Aorta (tissue), 5 donors: ENCODE measurements at places on chromosomes 11 and 22. TPM values are rescaled to one million over a fixed set of nuclear protein-coding genes. Genes with fewer than 3 reads are reported as not detected.

- H3K4me3 ChIP-seq, result no peak overlapping the region
- no peak for DNase-seq
- H3K27ac ChIP-seq, result peak overlapping the region; percentile 78
- H3K4me1 ChIP-seq, result no peaks in the 10 kb centered on the region
- no peaks in the 10 kb centered on the region for H3K36me3 ChIP-seq
Measured at GRCh38 chr11:11416917-11417316, 63.9 kb upstream of the CSNK2A3 start.

DNA sequence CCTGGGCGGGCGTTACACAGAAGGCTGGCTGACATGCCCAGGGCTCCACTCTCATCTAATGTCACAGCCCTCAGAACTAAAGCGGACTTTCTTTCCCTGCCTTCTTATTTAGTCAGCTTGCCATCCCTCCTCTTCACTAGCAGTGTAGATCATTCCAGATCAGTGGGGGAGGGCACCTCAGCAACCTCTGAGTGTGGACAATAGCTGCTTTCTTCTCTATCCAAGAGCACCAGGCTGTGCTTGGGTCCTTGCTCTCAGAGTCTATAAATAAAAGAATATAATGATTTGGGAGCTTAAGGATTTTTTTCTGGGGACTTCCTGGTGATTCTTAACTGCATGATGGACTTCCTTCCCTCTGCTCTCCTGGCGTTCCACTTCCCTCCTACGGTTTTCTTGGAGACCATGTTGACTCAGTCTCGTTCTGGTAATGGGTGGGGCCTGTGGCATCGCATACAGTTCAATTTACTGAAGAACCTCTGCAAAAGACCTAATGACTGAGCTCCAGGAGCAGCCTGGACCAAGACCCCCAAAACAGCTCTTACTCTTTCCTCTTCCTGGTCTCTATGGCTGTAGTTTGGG is 2.9 kb upstream of the HMBS start:
- no peaks in the 10 kb centered on the region for H3K27me3 ChIP-seq
- peaks cover 4% of the 10 kb centered on the region for H3K36me3 ChIP-seq
- H3K27ac ChIP-seq, result no peak overlapping the region
- no peak for DNase-seq
- H3K4me3 ChIP-seq, result no peak overlapping the region

The CCDC188 gene
- 4.0 TPM for total RNA-seq

The SPI1 gene
- total RNA-seq, result 56.0 TPM

GRCh38 chr11:75996523-75997442 is 181.8 kb downstream of the UVRAG start:
- H3K4me1 ChIP-seq, result no peaks in the 10 kb centered on the region
- H3K36me3 ChIP-seq, result no peaks in the 10 kb centered on the region
- H3K27ac ChIP-seq, result no peak overlapping the region
- no peak overlapping the region for H3K4me3 ChIP-seq

The OR8A1 gene
- total RNA-seq, result not detected

The KRTAP5-11 gene
- not detected for total RNA-seq

The GSTT2B gene
- 23.9 TPM for total RNA-seq

- no peak for DNase-seq
- H3K27ac ChIP-seq, result no peak overlapping the region
- H3K36me3 ChIP-seq, result no peaks in the 10 kb centered on the region
- H3K4me1 ChIP-seq, result no peaks in the 10 kb centered on the region
- no peaks in the 10 kb centered on the region for H3K27me3 ChIP-seq
- H3K4me3 ChIP-seq, result no peak overlapping the region
Measured at GRCh38 chr22:28405588-28405987, 274.1 kb downstream of the TTC28 start.

DNA sequence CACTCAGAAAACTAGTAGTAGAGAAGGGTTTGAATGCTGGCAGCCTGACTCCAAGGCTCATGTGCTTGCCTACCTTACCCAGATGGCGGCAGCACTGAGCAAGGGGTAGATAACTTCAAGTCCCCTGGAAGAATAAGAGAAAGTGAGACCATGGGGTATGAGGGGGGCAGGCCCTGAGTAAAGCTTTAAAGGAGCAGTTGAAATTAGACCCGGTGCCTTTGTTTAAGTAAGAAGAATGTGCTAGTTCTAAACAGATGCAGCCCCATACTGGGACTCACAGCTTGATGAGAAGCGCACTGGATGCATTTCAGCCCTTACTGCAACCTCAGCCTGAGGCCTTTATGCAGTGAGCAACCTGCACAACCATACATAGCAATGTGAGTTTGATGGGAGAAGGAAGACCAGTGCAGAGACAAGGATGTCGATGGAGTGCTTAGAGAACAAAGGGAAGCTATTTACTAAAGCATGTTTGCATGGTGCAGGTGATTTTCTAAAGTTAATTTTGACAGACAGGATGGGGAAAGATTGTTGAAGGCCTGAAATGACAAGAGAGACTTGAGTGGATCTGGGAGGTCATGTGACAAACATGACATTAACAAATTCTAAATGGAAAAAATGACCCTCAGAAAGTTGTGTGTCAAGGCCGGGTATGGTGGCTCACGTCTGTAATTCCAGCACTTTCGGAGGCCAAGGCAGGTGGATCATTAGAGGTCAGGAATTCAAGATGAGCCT is 27.1 kb upstream of the TMA7B start:
- DNase-seq, result no peak
- H3K27me3 ChIP-seq, result peaks cover 2% of the 10 kb centered on the region
- H3K4me1 ChIP-seq, result no peaks in the 10 kb centered on the region
- H3K27ac ChIP-seq, result no peak overlapping the region
- no peaks in the 10 kb centered on the region for H3K36me3 ChIP-seq

GRCh38 chr11:8561461-8561860 is 32.6 kb downstream of the STK33 start:
- no peak overlapping the region for H3K4me3 ChIP-seq
- no peak for DNase-seq
- no peaks in the 10 kb centered on the region for H3K4me1 ChIP-seq
- no peaks in the 10 kb centered on the region for H3K36me3 ChIP-seq
- no peaks in the 10 kb centered on the region for H3K27me3 ChIP-seq
- H3K27ac ChIP-seq, result no peak overlapping the region

DNA sequence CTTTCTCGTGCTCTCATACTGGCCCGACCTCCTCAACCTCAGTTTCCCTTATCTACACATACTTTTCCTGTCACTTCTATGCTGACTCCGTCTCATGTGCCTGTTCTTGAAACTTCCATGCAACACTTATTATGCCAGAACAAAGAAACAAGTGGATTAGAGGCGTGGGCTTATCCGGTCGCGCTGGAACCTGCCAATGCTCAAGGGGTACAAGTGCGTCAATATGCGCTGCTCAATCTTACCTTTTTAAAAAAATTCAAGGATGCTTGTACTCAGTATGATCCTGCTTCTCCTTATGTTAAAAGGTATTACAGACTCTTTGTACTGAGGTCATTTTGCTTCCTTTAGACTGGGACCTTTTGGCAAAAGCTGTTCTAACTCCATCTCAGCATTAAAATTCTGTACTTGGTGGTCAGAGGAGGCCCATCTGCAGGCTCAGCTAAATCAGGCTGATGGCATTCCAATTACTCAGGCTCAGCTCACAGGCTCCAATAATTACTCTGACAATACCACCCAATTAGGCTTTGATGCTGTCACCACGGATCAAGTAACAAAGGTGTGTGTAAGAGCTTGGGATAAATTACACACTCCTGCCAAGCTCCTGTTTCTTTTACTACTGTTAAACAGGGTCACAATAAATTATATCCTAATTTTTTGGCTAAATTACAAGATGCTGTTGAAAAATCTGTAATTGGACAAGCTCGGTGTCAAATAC is 26.3 kb upstream of the ALDH3B2 start:
- no peaks in the 10 kb centered on the region for H3K4me1 ChIP-seq
- no peak overlapping the region for H3K27ac ChIP-seq
- no peaks in the 10 kb centered on the region for H3K27me3 ChIP-seq
- DNase-seq, result no peak
- no peak overlapping the region for H3K4me3 ChIP-seq
- no peaks in the 10 kb centered on the region for H3K36me3 ChIP-seq

DNA sequence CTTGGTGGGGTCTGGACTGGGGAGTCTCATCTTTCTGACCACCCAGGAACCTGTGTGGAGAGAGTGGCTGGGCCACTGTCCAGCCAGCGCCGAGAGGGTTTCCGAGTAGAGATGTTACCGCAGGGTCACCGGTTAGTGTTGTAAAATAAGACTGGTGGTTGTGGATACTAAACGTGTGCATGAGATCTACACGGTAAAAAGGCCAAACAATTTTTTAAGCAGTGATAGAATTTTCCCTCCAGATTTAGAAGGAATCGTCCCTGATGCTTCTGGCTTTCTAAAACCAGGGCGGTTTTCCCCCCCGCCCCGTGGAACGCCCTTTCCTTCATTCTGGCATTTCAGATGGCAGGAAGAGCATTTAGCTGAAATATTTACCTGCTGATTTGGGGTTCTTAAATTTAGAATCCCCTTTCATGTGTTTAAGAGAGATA is 72.6 kb upstream of the PPARA start:
- peak overlapping the region; percentile 76 for H3K27ac ChIP-seq
- no peaks in the 10 kb centered on the region for H3K27me3 ChIP-seq
- H3K36me3 ChIP-seq, result no peaks in the 10 kb centered on the region
- no peak overlapping the region for H3K4me3 ChIP-seq
